Spinal cord (tissue), 10 donors: ENCODE measurements at places on chromosomes 6 and 20. TPM values are rescaled to one million over a fixed set of nuclear protein-coding genes. Genes with fewer than 3 reads are reported as not detected.
A peak's percentile ranks its signal among the peaks of the same experiment; 100 is the strongest.

DNA sequence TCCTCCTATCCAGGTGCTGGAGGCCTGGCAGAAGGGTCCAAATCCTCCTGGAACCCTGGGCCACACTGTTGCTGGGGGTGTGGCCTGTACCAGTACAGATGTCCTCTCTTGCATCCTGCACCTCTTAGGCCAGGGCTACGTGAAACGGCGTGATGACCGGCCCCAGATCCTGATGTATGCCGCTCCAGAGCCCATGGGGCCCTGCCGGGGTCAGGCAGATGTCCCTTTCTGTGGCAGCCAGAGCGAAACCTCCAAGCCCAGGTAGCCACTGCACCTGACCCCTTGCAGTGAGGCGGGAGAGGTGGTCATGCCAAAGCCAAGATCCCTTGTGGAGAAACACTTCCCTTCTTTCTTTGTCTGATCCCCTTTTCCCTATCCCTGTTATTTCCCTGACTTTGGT, 14.2 kb downstream of the DNPH1 start:
- H3K4me3 ChIP-seq = no peak overlapping the region
- H3K27ac ChIP-seq = no peak overlapping the region
- no peak for DNase-seq
- no peaks in the 10 kb centered on the region for H3K4me1 ChIP-seq

DNA sequence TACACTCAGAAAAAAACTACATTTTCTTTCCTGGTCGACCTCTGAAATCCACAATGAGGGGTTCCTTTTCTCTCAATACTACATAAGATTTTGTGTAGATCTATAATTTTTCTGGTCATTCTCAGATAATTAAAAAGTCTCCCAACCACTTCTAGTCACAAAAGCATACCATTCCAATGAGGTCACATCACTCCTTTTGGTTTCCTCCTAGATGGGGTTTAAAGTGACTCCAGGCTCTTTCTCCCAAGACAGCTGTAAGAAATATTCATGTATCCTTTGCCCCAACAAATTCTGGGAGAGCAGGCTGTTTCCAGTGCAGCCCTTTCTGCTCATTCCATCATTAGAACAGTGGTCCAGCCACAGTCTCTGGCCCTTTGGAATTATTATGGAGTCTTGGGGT, 43.1 kb upstream of the BEND6 start:
- no peaks in the 10 kb centered on the region for H3K27me3 ChIP-seq
- H3K4me3 ChIP-seq = no peak overlapping the region
- H3K4me1 ChIP-seq = no peaks in the 10 kb centered on the region
- no peaks in the 10 kb centered on the region for H3K36me3 ChIP-seq
- no peak overlapping the region for H3K27ac ChIP-seq

SLX4IP gene
- polyA plus RNA-seq = 10.5 TPM

LRFN2 gene
- 8.6 TPM for polyA plus RNA-seq

DNA sequence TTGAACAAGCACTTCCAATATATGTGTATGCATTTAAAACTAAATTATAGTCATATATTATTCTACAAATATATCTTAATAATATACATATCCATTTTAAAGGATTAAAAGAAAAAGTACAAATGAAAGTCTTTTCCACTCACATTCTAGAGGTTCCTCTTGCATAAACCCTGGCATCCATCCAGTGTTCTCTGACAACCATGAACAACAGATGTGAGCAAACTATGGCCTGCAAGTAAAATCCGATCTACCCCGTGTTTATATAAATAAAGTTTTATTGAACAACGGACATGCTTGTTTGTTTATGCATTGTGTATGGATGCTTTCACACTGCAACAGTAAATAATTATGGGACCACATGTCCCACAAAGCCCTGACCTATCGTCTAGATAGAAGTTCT, 1122.3 kb downstream of the EPHA7 start:
- H3K4me3 ChIP-seq = no peak overlapping the region
- no peaks in the 10 kb centered on the region for H3K27me3 ChIP-seq
- H3K27ac ChIP-seq = no peak overlapping the region
- H3K4me1 ChIP-seq = no peaks in the 10 kb centered on the region
- H3K36me3 ChIP-seq = no peaks in the 10 kb centered on the region

GRCh38 chr20:46267108-46268105, 40.9 kb downstream of the CDH22 start:
- H3K4me1 ChIP-seq = peaks cover 22% of the 10 kb centered on the region
- H3K27me3 ChIP-seq = no peaks in the 10 kb centered on the region
- no peak for DNase-seq
- H3K27ac ChIP-seq = peak overlapping the region; percentile 57
- H3K4me3 ChIP-seq = no peak overlapping the region

GRCh38 chr20:61487997-61488371, 235.9 kb downstream of the CDH4 start:
- peaks cover 4% of the 10 kb centered on the region for H3K4me1 ChIP-seq
- H3K27ac ChIP-seq = no peak overlapping the region
- H3K36me3 ChIP-seq = no peaks in the 10 kb centered on the region
- no peak overlapping the region for H3K4me3 ChIP-seq
- no peak for DNase-seq
- no peaks in the 10 kb centered on the region for H3K27me3 ChIP-seq

DNA sequence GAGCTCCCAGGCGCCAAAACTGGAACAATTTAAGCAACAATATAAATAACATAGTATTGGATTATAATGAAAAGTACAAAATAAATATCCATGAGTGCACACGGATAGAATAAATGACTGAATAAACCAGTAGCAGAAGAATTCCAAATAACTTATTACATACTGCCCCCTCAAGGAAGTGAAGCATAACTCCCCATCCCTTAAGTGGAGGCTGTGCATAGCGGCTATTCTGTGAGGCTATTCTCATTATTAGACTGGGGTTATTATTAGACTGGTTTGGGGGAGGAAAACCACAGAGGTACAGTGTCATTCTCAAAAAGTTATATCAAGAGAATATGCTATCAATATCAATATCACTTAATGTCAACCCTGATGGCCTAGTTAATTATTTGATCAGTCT, 94.4 kb upstream of the SIRPA start:
- no peak for DNase-seq
- no peak overlapping the region for H3K27ac ChIP-seq
- no peaks in the 10 kb centered on the region for H3K36me3 ChIP-seq
- H3K4me3 ChIP-seq = no peak overlapping the region
- H3K4me1 ChIP-seq = peaks cover 15% of the 10 kb centered on the region
- H3K27me3 ChIP-seq = peaks cover 4% of the 10 kb centered on the region

- no peak overlapping the region for H3K27ac ChIP-seq
- no peaks in the 10 kb centered on the region for H3K27me3 ChIP-seq
- no peak overlapping the region for H3K4me3 ChIP-seq
Observed at GRCh38 chr6:78770765-78771164, 96.6 kb upstream of the IRAK1BP1 start.

GRCh38 chr20:32098786-32099185, 10.7 kb upstream of the TM9SF4 start:
- H3K36me3 ChIP-seq = no peaks in the 10 kb centered on the region
- H3K27me3 ChIP-seq = peaks cover 12% of the 10 kb centered on the region
- no peak overlapping the region for H3K4me3 ChIP-seq
- no peak overlapping the region for H3K27ac ChIP-seq
- H3K4me1 ChIP-seq = no peaks in the 10 kb centered on the region
- no peak for DNase-seq

DNA sequence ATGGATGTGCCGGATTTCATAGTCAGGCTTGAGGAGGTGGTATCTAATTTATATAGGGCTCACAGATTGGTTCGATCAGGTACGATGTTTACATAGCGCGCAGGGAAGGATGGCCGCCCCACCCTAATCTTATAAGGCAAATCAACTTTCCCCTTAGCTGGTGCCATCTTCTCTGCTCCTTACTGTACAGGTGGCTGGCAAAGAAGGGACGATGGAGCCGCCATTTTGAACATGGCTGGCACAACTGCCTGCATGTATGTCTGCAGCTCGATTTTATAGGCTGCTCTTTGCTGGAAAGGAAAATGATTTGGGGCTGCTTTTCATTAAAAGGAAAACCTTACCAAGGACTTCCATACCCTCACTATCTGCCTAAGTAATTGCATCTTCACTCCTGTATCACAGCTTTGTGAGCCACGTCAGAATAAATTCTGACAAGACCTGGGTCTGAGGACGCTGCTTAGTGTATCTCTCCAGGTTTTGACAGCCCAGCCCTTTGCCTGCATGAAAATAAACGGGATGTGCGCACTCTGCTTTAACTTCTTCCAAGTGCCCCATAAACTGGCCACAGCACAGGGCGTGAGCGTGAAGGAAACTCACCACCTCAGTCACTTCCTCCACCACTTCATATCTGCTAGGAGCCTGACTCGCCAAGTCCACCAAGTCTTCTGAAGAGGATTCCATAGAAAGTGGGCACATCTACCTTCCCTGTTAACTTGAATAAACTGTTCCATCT, 109.4 kb upstream of the ARMC2 start:
- H3K27ac ChIP-seq = no peak overlapping the region
- DNase-seq = no peak
- H3K36me3 ChIP-seq = no peaks in the 10 kb centered on the region
- no peak overlapping the region for H3K4me3 ChIP-seq
- no peaks in the 10 kb centered on the region for H3K27me3 ChIP-seq
- H3K4me1 ChIP-seq = peaks cover 9% of the 10 kb centered on the region

DNA sequence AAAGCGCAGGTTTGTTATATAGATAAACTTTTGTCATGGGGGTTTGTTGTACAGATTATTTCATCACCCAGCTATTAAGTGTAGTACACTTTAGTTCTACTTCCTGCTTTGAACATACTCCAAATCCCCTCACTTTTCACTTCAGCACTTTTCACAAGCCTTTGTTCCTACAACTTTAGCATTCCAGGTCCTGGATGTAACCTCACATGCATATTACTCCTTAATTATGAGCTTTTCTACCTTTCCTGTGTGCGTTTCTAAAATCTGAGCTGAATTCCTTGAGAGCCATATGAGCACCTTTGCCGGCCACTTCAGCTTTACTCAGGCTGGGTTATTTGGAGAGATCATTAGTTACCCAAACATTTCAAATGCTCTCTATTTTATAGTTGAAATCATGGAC, 179.2 kb upstream of the TNFAIP3 start:
- H3K27ac ChIP-seq = no peak overlapping the region
- H3K27me3 ChIP-seq = no peaks in the 10 kb centered on the region
- no peaks in the 10 kb centered on the region for H3K4me1 ChIP-seq
- no peak for DNase-seq

DNA sequence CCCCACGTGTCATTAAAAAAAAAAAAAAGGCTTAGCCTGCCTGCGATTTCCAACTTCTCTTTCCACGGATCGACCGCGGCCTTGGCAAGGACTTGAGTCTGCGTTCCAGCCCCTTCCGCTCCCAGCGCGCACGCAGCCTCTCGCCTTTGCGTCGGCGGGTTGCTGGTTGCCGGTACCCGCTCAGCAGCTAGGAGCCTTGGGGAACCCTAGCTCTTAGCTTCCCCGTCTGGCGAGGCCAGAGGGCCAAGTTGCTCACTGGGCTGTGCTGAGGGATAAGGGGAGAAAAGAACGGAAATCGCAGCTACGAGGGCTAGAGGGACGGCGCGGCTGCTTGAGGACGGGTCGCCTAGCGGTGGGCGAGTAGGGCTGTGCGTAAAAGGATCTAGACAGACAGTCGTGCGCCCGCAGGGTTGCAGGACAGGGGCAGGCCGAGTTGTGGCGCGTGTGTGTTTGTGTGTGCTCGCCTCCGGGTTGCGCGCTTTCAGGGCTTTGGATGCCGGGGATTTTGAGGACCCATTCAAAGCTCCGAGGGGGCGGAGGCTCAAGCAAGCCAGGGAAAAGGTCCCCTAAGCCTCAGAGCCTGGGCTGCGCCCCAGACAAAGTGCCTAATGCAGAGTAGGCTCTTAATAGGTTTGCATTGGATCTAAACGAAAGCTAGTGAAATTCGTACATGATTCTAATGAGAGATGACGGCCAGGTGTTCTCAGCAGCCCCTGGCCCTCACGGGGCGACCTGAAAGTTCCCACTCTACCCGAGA, 40.5 kb upstream of the OSTM1 start:
- peak overlapping the region; percentile 42 for H3K4me3 ChIP-seq
- peak; percentile 88 for DNase-seq
- peaks cover 56% of the 10 kb centered on the region for H3K4me1 ChIP-seq
- H3K36me3 ChIP-seq = no peaks in the 10 kb centered on the region
- H3K27ac ChIP-seq = no peak overlapping the region
- peaks cover 81% of the 10 kb centered on the region for H3K27me3 ChIP-seq

DNA sequence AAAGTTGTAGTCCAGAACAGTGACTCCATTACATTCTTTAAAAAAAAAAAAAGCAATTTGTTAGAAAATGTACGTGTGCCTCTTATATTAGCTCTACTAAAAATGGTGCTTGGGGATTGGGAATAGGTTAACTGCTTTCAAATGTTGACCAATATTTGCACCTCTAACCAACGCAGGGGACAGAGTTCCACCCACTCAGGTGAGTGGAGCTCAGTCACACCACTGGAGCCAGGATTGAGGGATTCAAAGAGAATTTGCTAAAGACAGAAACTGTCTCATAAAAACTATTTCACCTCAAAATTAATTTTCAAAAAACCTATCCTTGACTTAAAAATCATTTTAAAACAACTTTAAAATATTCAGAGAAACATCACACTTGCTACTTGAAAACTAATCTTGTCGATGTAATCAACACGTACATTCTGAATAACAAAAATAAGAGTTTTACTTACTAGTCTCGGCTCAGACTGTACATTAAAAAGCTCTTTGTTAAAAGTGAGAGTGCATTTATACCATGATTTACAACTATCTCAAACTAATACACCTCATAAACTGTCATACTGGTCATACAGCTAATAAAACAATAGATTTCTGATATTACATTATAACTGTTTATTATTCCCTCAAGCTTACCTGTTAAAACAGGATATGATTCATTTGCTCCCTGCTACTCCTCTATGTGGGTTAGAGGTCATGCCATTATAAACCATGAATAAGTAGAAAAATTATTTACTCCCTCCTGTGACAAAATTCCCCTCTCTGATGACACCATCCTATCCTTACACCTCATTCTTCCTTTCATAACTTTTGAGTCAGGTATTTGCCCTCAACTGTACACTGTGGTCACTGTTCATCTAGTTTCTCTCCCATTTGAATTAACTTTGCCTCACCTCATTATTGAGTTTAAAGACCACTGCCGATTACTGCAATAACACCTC, 88.6 kb downstream of the PDE10A start:
- H3K4me3 ChIP-seq = no peak overlapping the region
- H3K27me3 ChIP-seq = no peaks in the 10 kb centered on the region
- no peak overlapping the region for H3K27ac ChIP-seq
- no peaks in the 10 kb centered on the region for H3K36me3 ChIP-seq
- H3K4me1 ChIP-seq = peaks cover 3% of the 10 kb centered on the region

GRCh38 chr20:46255440-46256104, 52.7 kb downstream of the CDH22 start:
- H3K27ac ChIP-seq = no peak overlapping the region
- no peaks in the 10 kb centered on the region for H3K36me3 ChIP-seq
- DNase-seq = peak; percentile 36
